Activated CD4-positive, alpha-beta memory T cell treated with anti-CD3 and anti-CD28 coated beads for 36 hours (primary cell): ENCODE measurements at places on chromosomes 16 and 17. TPM values are rescaled to one million over a fixed set of nuclear protein-coding genes. Genes with fewer than 3 reads are reported as not detected.

DNA sequence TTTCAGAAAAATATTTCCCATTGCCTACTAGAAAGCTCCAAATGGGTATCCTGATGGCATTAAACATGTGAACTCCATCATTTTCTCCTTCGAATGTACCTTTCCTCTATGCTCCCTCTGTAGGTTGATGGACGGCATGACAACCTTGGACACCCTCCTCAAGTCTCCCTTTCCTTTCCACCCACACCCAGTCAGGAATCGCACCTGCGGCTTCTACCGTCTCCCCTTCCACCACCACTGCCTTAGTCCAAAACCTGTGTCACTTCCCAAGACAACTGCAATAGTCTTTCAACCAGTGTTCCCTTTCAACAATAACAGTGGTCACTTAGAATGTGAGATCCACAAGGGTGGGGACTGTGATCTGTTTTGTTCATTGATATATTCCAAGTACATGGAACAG lies 233.1 kb upstream of the AXIN2 start:
- no peak overlapping the region for H3K27ac ChIP-seq
- H3K36me3 ChIP-seq = no peaks in the 10 kb centered on the region
- H3K4me1 ChIP-seq = peaks cover 11% of the 10 kb centered on the region
- no peak for DNase-seq
- H3K4me3 ChIP-seq = no peak overlapping the region

DNA sequence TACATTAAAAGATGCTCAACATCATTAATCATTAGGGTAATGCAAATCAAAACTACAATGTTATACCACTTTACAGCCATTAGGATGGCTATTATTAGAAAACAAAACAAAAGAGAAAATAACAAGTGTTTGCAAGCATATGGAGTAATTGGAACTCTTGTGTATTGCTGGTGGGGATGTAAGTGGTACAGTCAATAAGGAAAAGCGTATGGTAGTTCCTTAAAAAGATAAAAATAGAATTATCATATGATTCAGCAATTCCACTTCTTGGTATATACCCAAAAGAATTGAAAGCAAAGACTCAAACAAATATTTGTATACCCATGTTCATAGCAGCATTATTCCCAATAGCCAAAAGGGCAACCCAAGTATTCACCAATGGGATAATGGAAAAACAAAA lies 1.4 kb upstream of the CAPNS2 start:
- H3K4me1 ChIP-seq = no peaks in the 10 kb centered on the region
- no peak overlapping the region for H3K27ac ChIP-seq
- H3K36me3 ChIP-seq = no peaks in the 10 kb centered on the region
- H3K4me3 ChIP-seq = no peak overlapping the region

PERCC1 gene
- not detected for total RNA-seq

- peaks cover 19% of the 10 kb centered on the region for H3K4me1 ChIP-seq
- H3K36me3 ChIP-seq = peaks cover 27% of the 10 kb centered on the region
- H3K27me3 ChIP-seq = no peaks in the 10 kb centered on the region
- DNase-seq = peak; percentile 24
- no peak overlapping the region for H3K4me3 ChIP-seq
Observed at GRCh38 chr16:25264597-25264996, 7.0 kb upstream of the ZKSCAN2 start.

DNA sequence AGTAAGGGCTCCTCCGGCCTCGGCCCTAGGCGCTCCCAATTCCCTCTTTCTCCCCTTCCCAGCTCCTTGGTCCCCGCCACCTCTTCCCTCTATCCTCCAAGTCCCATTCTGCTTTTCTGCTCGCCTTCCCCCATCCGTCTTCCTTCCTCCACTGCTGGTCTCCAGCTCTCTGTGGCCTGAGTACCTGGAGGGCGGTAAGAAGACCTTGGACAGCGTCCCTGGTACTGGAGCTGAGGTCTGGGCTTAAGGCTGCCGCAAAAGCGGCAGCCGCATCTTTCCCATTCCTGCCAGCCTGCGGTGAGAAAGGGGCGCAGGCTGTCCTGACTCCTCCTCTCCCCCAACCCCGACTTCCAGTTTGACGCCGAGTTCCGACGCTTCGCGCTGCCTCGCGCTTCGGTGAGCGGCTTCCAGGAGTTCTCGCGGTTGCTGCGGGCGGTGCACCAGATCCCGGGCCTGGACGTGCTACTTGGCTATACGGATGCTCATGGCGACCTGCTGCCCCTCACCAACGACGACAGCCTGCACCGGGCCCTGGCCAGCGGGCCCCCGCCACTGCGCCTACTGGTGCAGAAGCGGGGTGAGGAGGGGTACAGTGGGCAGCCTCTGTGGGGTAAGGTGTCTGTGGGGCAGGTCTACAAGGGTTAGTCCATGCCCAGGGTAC lies 471 bp downstream of the PARD6A start:
- peak overlapping the region; percentile 86 for H3K4me3 ChIP-seq
- H3K36me3 ChIP-seq = peaks cover 10% of the 10 kb centered on the region
- peak overlapping the region; percentile 74 for H3K27ac ChIP-seq
- peak; percentile 51 for DNase-seq

TADA2A gene
- 36.5 TPM for total RNA-seq

DNA sequence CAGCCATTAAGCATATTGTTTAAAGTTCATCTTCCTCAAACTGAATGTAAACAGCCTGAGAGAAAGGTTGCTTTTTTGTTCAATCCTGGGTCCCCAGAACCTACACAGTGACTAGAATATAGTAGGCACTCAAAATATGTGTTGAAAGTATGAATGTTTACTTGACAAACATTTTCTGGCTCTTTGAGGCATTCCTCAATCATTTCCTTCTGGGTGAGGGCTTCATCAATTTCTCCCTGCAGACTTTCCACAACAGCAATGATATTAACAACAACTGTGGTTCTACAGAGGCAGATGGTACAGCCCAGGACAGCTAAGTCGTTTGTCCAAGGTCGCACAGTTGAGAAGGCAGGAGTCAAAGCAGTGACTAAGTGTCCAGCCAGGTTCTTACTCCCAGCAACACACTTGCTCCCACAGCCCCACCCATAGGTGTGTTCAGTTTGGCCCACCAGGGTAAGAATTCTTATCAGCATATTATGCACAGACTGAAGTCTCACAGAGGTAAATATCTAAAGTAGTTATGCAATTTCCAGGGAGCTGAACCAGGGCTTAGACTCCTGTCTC lies 61.1 kb downstream of the HS3ST3B1 start:
- H3K27ac ChIP-seq = no peak overlapping the region
- DNase-seq = no peak
- H3K4me3 ChIP-seq = no peak overlapping the region
- H3K36me3 ChIP-seq = no peaks in the 10 kb centered on the region
- no peaks in the 10 kb centered on the region for H3K27me3 ChIP-seq
- H3K4me1 ChIP-seq = peaks cover 13% of the 10 kb centered on the region

CLDN7 gene
- total RNA-seq = 1.6 TPM
